Psoas muscle (tissue), 8 donors: ENCODE measurements at places on chromosomes 7 and 10. TPM values are rescaled to one million over a fixed set of nuclear protein-coding genes. Genes with fewer than 3 reads are reported as not detected.

- DNase-seq, result no peak
- peaks cover 21% of the 10 kb centered on the region for H3K4me1 ChIP-seq
- no peaks in the 10 kb centered on the region for H3K27me3 ChIP-seq
- H3K4me3 ChIP-seq, result no peak overlapping the region
- H3K36me3 ChIP-seq, result no peaks in the 10 kb centered on the region
These were observed 2.6 kb downstream of the CRHR2 start for GRCh38 chr7:30679664-30680063.

- no peak overlapping the region for H3K27ac ChIP-seq
- no peak overlapping the region for H3K4me3 ChIP-seq
- H3K27me3 ChIP-seq, result no peaks in the 10 kb centered on the region
- no peaks in the 10 kb centered on the region for H3K36me3 ChIP-seq
- no peaks in the 10 kb centered on the region for H3K4me1 ChIP-seq
- no peak for DNase-seq
These were observed 87.8 kb upstream of the PCBD1 start for GRCh38 chr10:70976063-70976695.

PLAU gene
- 9.4 TPM for total RNA-seq

GRCh38 chr10:131044379-131045111, 267.0 kb downstream of the TCERG1L start:
- H3K4me3 ChIP-seq, result no peak overlapping the region
- no peaks in the 10 kb centered on the region for H3K36me3 ChIP-seq
- H3K27ac ChIP-seq, result no peak overlapping the region
- H3K4me1 ChIP-seq, result no peaks in the 10 kb centered on the region

FANK1 gene
- 0.49 TPM for total RNA-seq

DNA sequence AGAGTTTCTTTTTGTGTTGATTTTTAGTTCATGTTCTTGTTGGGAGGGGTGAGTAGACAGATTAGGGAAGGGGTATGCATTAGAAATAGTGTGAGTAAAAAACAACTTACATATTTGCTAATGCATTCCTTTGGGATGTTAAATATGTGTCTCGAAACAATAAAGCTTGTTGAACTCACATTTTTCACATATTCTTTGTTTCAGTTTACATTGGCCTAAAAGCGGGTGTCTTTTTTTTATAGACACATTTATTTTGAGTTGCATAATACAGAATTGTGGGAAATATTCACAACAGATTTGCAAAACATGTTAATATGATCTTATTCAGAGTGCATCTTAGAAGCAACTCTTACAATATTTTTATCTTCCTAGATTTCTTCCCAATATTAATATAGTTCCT, 337.5 kb upstream of the CNTNAP2 start:
- no peaks in the 10 kb centered on the region for H3K4me1 ChIP-seq
- H3K27me3 ChIP-seq, result no peaks in the 10 kb centered on the region
- H3K27ac ChIP-seq, result no peak overlapping the region
- no peak for DNase-seq
